ENCODE measurements at places on chromosomes 2 and 18.

DNA sequence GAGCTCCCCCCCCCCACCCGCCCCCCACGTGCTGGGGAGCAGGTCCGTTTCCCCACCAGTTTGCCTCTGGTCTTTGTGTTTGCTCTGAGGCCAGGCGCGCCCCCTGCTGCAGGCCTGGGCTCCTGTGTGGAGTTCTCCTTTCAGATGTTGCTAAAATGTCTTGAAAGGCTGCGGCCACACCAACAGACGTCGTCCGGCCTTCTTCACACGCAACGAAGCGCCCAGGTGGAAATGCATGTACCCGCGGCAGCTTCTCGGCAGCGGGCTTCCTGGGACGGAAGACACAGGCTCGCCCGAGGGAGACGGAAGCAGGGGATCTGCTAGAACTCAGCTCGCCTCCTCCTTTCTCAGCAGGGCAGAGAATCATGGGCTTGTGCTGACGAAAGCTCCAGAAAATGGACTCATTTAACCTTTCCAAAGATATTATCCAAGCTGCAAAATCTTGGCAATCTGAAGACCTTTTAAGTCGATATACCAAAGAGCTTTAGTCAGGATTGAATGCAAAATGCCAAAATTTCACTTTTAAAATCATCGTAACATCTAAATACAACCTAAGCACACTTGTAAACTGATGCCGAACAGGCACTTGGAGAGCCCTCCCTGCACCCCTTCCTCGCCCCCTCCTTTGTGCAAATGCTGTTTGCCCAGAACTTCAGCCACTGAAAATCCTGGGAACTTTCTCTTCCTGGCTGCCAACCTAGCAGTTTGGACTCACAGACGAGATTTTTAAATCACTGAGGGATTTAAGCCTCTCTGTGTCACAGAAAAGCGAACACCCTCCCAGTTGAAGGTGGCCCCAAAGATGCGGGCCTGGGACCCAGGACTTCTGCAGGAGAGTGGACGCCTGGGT lies 125.5 kb upstream of the ZNF516 start:
- DNase-seq: peak; percentile 53

GRCh38 chr18:40692871-40693270 lies 1262.2 kb upstream of the PIK3C3 start:
- no peak for DNase-seq

GRCh38 chr2:85181134-85181631 lies 48.0 kb downstream of the TCF7L1 start:
- DNase-seq: no peak

GRCh38 chr18:26863122-26863879 lies 2.2 kb downstream of the AQP4 start:
- DNase-seq: peak; percentile 50

DNA sequence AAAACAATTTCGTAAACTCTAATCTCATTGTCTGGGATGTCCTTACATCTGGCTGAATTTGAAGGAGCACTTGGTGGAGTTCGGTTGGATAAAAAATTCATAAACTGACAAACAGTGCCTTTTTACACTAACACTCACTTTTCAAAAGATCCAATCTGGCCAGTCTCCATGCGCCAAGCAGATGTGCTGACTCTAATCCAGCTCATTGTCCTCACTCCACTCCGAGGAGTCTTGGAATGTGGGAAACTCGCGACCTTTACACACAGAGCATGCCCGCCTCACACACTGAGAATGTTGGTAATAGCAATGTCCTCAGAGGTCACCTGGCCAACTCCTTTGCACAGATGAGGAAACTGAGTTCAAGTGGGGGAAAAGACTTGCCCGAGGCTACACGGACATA lies 66.8 kb downstream of the XDH start:
- DNase-seq: no peak

DNA sequence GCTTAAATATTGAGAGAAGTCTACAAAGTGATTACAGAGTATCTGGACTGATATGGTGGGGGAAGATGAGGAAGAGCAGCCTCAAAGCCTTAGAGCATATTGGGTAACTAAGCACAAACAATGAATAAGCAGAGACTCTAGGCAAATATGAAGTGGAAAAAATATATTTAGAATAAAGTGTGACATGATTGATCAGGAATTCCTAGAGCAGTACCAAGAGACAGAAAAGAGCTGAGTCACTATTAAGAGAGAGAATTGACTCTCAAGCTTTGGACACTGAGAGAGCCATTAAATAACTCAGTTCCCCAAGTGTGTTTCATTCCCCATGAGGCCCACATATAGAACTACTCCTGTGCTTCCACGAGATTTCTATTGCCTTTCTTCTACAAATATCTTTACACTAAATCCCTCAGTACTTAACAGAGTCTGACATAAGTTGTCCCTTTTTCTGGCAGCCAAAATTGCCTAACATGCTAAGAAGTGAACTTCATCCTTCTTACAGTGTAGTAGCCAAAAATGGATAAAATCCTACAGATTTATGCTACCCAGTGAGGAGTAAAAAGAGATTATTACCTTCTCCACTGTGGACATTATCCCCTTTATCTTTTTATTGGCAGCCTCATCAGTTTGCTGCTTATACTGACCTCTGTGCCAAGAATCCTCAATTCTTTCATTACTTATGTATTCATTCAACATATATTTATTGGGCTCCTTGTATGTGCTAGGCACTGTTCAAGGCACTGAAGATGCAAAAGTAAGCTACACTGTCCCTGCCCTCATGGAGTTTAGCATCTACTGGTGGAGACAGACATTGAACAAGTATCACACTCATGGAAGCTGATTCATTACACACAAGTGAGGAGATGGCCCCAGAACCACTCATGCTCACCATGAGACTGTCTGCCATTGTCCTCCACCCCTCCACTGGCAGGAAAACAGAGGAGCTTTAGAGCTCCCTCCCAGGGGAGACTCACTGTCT lies 45.4 kb downstream of the SLC40A1 start:
- DNase-seq: no peak

DNA sequence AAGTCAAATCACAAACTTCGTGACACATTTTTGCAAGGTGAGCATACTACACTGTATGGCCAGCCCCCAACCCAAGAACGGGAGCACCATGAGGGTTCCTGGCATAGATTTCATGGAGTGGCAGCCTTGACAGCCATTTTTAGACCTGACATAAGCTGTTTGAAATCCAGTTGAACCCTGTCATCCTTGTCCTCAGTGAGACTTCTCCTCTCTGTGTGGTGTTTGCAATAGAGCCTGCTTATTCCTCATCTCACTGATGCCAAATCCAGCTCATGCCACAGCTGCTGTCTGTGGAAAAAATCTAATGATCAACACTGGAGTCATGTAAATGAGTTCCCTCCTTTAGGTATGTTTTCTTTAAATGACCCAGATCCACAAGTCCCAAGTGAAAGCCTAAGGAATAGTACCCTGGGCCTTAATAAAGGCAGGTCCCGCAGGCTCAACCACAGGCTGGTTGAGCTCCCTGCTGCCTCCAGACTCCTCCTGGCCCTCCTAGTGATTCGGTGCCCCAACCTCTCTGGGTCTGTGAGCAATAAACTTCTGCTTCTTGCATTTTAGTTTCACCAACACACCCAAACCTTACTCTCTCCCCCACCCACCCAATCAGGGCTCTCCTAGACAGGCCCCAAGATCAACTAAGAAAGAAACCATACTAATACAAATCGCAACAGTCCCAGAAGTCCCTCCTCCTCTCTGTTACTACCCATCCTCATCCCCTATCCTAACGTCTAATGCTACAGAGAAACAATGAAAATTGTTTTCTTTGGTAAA lies 8.4 kb upstream of the CREG2 start:
- no peak for DNase-seq

GRCh38 chr2:88698498-88699233 lies 7.2 kb downstream of the RPIA start:
- DNase-seq: no peak

DNA sequence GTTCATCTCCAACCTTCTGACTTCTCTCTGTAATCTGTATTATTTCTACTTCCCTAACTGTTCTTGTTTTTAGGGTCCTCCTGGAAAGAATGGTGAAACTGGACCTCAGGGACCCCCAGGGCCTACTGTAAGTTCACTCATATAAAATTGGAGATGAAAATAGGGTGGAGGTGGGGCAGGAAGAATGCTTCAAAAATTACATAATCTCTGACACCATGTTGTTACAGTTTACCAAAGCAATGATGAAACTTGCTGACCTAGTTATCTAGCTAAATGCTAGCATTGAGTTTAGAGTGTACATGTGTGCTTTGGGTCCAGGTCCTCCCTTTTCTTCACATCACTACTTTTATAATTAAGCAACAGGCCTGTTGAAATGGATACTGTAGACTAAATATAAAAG lies 23.1 kb downstream of the COL3A1 start:
- DNase-seq: no peak

GRCh38 chr2:236576087-236576486 lies 6.5 kb downstream of the ACKR3 start:
- no peak for DNase-seq

DNA sequence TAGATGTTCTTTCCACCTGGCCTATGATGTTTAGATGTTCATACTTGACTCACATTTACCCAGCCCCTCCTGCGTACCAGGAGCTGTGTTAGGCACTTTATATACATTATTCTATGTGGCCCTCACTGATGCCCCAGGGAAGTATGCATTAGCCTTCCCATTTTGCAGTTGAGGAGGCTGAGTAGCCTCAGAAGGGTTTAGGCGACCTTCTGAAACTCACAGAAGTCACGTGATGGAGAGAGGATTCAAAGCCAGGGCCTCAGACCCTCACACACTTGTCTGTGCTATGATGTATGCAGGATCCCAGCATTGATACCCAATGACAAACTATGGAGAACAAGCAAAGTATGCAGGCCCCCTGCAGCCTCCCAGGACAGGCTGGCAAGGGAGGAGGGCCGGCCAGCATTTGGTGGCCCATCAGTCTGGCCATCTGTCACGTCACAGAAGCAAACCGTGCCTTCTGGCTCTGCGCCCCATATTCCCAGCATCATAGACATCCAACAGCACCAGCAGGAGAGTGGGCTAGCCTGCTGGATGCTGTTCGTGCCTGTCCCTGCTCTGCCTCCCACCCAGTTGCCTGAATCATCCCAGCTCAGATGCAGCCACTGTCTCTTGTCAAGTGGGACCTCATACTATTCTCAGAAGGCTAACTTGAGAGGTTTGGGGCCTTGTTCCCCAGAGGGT lies 33.6 kb downstream of the EHD3 start:
- no peak for DNase-seq

- no peak for DNase-seq
These were observed 384.4 kb downstream of the EIPR1 start for GRCh38 chr2:2993172-2993692.

DNA sequence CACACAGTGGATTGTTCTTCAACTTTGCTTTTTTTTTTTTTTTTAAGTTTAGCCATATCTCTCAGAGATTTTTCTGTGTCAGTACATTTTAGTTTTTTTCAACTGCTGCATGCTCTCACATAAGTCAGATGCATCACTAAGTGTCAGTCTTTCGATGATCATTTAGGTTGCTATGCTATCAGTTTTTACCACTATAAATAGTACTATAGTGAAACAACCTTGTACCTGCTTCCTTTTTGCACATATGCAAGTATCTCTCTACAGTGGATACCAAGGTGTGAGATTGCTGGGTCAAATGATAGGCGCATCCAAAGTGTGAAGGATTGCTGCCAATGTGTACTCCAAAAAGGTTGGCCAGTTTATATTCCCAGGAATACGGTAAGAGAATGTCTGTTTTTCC lies 33.5 kb upstream of the MAP4K3 start:
- DNase-seq: no peak

DNA sequence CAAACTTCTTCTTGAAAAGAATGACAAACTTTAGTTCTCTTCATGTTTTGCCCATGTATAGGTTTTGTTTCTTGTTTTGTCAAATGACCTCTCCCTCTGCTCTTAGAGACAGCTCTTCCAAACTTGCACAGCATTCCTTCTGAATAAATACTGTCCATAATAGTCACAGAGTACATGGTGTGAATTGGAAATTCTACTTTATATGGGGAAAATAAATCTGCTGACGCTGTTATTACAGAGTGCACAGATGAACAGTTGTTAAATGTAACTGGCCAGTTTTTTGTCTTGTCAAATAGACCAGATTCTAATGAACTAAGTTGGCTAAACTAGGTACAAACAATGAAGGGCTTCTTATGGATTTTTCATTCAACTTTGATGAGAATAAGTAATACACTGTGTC lies 115.8 kb upstream of the DTNA start:
- DNase-seq: no peak

GRCh38 chr2:179239195-179239594 lies 25.4 kb downstream of the SESTD1 start:
- no peak for DNase-seq

DNA sequence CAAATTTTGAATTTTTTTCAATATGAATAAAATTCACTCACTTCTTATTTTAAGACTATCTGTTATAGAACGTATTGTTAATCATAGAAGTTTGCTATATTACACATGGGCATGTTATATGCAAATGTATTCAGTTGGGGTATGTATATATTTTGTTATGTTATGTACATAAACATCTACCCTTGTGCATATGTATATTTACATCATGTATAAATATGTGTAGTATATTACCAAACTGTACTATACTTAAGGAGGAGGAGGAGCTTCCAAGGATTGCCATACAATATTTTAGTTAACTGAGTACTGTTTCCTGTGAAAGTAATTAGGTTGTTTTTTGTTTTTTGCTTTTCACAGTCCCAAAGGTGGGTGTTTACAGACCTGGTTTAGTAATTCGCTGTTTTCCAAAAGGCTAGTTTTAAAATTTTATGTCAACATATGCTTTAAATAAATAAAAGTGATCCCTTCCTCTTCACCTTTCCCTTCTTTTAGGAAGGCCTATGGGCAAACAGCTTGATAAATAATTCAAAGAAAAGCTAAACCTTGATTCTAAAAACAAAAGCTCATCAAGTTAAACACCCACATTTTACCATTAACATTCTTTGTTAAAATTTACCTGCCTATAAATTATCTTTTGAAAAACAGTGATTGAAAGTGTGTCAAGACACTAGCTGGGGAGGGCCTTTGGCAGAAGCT lies 12.9 kb upstream of the POU3F3 start:
- DNase-seq: no peak

DNA sequence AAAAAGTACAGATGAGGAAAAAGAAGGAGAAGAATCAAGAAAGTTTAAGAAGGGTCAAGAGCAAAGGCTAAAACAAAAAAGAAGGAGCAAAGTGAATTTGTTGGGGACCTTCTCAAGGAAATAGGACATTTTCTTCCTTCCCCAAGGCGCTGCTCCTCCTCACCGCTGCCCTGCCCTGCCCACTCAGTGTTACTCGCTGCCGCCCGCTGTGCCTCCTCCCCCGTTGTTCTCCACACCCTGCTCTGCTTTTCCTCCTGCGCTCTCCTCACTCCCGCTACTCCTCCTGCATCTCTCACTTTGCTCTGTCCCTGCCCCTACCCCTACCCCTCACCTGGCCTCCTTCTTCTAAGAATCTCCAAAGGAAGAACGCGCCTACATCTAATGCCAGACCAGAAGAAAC lies 50.7 kb downstream of the ID2 start:
- no peak for DNase-seq
